ENCODE measurements at places on chromosomes 12 and 14. TPM values are rescaled to one million over a fixed set of nuclear protein-coding genes. Genes with fewer than 3 reads are reported as not detected.
A peak's percentile ranks its signal among the peaks of the same experiment; 100 is the strongest.

Gene CIROP
- not detected for total RNA-seq

GRCh38 chr14:55593698-55594097, 13.7 kb downstream of the KTN1 start:
- DNase-seq: no peak

- no peak for DNase-seq
Measured at GRCh38 chr14:61257469-61258057, 23.6 kb downstream of the TMEM30B start.

DNA sequence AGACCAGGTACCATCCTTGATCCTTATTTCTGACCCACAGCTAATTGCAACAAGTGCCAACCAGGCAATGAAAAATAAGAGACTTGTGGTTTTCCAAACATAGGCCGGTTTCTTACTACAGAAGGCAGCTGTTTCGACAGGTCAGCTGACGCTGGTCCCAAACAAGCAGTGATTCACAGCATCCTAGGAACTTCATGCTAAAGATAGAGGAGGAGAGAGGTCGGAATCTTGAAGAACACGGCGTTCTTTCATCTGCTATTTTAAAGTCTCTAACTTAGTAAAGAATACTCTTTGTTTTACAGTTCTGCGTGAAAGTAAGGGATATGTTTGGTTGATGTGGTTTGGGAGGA, 28.1 kb upstream of the ADGRD1 start:
- no peak for DNase-seq

Gene RD3L
- total RNA-seq: not detected

Gene CD163L1
- 4.2 TPM for total RNA-seq

Gene CCER1
- not detected for total RNA-seq

DNA sequence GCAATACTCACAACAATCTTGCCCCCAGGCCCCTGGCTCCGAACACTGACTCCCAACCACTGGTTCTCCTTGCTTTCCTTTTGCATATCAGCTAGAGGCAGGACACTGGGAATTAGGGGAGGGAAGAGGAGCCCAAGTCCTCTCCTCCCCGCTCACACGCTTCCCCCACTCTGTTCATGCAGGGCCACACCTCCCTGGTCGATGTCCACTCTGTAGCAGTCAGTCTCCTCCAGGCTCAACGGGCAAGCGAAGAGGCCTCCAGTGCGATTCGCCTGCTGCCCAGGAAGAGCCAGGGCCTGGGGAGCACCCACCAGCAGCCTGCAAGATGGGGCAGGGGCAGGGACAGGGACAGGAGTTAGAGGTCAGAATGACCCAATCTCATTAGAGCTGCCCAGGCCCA, 4.8 kb downstream of the ITGA7 start:
- DNase-seq: no peak

GRCh38 chr12:72829838-72830237, 557.7 kb downstream of the TRHDE start:
- DNase-seq: no peak

Gene VWF
- 1.5 TPM for total RNA-seq

Gene HCAR1
- 0.79 TPM for total RNA-seq

DNA sequence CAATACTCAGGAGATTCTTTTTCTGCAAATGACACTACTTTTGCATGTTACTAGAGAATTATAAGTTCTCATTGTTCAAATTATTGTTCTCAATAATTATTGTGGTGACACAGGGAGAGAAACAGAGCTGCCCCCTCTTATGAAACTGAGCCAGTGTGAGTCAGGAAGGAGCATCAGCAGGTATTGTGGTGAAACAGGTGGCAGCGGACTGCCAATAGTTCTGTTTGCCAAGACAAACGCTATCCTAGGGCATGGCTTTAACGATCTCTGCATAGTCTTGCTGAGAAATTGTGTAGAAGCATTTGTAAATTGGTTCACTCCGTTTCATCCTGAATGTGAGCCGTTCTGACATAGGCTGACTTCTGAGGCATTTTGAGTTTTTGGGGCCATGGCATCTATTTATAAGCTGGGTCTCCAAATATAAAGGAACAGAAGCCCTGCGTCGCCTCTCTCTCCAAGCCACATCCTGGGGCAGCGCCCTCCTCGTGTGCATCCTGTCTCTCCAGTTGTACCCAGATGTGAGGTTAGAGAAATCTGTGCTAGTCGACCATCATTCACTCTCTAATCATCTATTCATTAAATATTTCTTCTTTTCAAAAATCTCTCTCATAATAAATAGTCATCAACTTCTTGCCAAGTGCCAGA, 15.8 kb upstream of the PPP4R4 start:
- no peak for DNase-seq

- DNase-seq: peak; percentile 37
Measured at GRCh38 chr12:105084251-105085250, at the start of gene ALDH1L2. ALDH1L2 (minus strand) TSS chr12:105084458; CDS start chr12:105084436, 22 bp downstream.

Gene CLEC2A
- not detected for total RNA-seq

- no peak for DNase-seq
Measured at GRCh38 chr12:50611021-50611744, 106.4 kb downstream of the DIP2B start.

Gene PRB4
- total RNA-seq: not detected

GRCh38 chr14:91749868-91750267, 18.0 kb upstream of the CATSPERB start:
- no peak for DNase-seq

DNA sequence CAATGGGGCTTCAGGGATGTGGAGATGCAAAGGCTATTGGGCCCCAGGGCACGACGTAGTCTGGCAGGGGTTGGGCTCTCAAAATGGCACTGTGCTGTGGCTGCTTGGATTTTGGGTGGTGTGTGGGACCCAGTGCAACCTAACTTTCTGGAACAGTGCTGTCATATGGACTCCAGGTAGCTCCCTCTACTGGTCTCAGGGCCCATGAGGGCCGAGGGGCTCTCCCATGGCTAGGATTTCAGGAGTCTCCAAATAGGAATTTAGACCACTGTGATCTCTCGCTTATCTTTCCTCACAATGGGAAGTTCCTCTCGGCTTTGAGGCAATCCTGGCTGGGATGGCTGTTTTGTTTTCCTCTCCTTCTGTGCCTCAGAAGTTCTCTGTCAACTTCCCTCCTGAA, 68.2 kb upstream of the MUCL1 start:
- no peak for DNase-seq

DNA sequence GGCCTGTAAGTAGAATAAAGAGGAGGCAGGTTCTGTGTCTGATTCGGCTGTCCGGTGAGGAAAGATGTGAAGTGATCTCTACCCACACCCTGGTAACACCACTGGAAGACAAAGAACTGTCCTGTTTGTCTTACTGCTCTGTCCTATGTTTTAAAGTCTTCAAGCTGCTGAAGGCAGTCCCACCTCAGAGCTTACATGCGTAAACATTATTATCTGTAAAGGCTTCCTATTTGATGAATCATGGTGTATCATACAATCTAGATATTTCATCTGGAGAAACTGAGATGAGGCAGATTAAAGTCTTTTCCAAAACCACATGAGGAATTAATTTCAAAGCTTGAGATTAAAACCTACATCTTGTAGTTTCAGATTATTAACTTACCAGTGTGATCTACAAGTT, 427.6 kb downstream of the ZFP36L1 start:
- DNase-seq: no peak

DNA sequence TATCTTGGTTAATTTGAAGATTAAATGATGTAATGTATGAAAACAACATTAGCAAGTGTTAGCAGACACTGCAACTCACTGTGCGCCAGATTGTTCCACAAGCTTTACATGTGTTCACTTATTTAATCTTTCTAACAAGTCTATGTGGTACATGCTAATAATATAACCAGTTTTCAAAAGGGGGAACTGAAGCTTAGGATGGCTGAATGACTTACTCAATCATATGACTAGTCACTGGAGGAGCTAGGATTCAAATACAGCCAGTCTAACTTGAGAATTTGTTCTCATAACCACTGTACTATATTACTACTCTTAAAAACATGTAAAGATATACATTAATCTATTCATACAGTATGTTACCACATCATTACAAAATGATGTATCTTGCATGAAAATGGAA, 60.5 kb upstream of the LRIG3 start:
- no peak for DNase-seq

Gene KRT77
- total RNA-seq: not detected

DNA sequence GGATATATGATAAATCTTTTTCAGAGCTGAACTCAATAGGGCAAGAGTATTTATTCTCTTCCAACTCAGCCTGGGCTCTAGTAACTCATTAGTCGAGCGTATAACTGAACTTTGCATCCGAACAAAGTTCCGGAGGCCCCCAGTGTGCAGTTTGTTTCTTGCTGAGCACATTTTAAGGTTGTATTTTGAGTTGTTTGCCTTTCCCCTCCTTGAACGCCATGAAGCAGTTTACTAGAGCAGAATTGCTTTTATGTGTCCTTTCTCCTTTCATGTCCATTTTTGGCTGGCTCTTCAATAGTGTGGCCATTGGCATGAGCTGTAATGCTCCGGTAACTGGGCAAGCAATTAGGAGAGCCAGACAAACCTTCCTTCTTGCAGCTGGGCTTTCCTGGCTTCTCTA, 105.3 kb downstream of the WIF1 start:
- no peak for DNase-seq

Gene RPGRIP1
- not detected for total RNA-seq

Gene AVPR1A
- 0.13 TPM for total RNA-seq

DNA sequence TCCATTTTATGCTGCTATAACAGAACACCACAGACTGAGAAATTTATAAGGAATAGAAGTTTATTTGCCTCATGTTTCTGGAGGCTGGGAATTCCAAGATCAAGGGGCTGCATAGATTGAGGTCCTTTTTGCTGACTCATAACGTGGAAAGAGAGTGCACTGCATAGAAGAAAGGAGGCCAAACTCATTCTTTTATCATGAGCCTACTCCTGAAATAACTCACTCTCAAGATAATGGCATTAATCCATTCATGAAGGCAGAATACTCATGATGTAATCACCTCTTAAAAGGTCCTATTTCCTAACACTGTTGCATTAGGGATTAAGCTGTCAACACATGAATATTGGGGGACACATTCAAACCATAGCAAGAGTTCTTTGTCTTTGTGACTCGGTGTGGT, 60.0 kb upstream of the FBXO33 start:
- DNase-seq: peak; percentile 52

Gene HNRNPA1
- total RNA-seq: 514 TPM

Gene MYH6
- not detected for total RNA-seq

- no peak for DNase-seq
Measured at GRCh38 chr14:67978749-67979148, 159.2 kb downstream of the RAD51B start.

DNA sequence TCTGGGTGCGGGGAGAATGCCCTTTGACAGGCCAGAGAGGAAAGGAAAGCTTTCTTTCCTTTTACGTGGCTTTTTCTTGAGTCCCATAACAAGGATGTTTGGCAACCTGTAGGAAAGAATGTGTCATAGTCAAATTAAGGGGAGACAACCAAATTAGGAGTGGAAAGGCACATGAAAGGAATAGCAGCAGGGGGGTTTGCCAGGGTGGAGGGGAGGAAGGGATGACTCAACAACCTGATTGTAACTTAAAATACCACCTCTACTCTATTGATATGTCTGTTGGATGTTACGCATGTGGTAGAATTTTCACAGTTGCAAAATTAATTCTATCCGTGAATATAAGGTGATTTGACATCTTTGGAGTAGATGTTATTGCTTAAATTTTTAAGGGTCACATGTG, 28.5 kb upstream of the MYBPC1 start:
- no peak for DNase-seq

GRCh38 chr12:43676183-43676813, 82.3 kb downstream of the PUS7L start:
- no peak for DNase-seq

Gene CEP170B
- total RNA-seq: 51.9 TPM

Gene ASCL1
- not detected for total RNA-seq

DNA sequence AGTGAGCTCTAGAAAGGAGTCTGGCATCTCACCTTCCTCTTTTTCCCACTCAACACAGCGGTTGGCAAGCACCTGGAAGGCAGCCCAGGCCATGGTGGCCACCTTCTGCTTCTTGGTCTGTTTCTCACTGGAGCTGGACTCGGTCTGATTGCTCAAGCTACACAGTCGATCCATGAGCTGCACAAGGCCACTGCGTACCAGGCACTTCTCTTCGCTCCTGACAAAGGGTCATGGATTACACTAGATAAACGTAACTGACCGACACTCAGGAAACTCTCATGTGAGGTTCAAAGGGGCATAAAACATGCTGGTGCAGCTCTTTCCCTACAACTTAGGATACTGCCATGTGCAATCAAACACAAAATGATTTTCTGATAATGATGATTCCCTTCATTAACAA, 113.7 kb downstream of the TRAFD1 start:
- DNase-seq: no peak

DNA sequence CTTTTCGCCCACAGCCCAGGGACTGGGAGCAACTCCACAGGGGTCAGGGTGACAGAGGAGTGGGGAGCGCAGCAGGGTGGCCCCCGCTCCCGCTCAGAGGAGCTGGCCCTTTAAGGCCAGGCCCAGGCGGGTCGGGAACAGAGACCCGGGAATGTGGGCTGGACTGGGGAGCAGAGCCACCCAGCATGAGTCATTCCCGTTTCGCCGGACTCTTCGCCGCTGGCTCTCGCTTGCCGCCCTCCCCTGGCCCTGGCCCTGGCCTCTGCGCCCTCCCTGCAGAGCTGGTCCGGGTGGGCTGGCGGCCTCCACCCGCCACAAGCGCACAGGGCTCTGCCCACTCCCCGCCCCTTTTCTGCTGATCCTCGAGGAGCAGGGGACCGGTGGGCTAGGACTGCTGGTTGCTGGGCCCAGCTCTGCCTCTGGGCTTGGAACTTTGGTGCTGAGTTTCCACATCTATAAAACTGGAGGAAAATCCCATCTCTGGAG, 92.8 kb downstream of the NINJ2 start:
- peak; percentile 52 for DNase-seq

- DNase-seq: no peak
Measured at GRCh38 chr14:20490563-20490962, 14.8 kb upstream of the RNASE10 start.

- no peak for DNase-seq
Measured at GRCh38 chr14:104657101-104657524, 32.3 kb upstream of the INF2 start.

Gene OTX2
- total RNA-seq: not detected

DNA sequence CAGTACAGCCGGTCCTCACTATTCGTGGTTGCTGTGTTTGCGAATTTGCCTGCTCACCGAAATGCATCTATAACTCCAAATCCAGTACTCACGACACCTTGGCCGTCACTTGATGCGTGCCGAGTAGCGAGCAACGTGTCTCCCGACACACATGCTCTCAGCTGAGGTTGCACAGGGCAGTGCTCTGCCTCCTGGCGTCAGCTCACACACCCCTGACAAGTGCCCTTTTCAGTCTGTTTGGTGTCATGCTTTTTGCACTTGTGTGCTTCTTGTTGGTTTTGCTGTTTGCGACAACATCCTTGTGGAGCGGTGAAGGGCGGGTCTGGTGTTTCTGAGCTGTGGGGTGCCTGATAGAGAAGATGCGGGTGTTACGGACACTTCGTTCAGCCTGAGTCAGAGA, 110.4 kb upstream of the RFLNA start:
- no peak for DNase-seq

- no peak for DNase-seq
Measured at GRCh38 chr12:19778797-19779196, 339.5 kb downstream of the AEBP2 start.

Gene HOXC6
- 1.8 TPM for total RNA-seq

DNA sequence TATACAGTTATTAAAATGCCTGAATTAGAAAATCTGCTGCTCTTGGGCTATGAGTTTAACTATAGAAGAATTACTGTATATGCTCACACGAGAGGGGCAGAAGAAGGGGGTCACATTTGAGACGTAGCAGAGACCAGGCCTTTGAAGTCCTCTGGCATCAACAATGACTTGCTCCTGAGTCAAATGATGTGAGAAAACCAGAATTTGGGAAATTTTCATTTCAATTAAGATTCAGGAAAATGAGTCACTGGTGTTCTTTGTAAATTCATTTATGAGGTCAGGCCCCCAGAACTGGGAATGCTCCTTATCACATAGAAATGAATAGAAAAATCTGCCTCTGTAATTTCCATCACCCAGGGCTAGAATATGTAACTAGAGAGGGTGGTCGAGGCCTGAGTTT, 92.9 kb downstream of the APAF1 start:
- no peak for DNase-seq

Measured in kidney epithelial cell (primary cell).